HEK293T (cell line): ENCODE measurements at places on chromosomes 7 and 10.
A peak's percentile ranks its signal among the peaks of the same experiment; 100 is the strongest.

GRCh38 chr10:73644767-73645166 lies 3.5 kb upstream of the MYOZ1 start:
- no peak for DNase-seq

- DNase-seq: no peak
Observed at GRCh38 chr7:102819151-102819550, 70.4 kb downstream of the FAM185A start.

DNA sequence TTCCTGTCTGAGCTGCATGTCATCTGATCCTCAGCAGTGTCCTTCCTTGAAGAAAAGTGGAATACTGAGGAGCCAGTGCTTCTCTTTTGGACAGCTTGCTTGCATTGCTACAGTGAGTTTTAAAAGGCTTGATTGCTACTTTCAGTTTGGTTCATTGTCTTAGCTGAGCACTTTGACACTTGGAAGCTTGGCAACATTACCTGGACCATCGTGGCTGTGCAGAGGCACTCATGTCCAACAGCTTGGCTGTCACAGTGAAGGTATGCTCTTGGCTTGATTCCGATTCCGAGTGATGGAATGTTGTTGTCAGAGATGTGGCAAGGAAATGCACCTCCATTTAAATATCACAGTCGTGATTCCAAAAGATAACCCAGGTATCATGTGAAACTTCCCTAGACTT lies 102.4 kb downstream of the FAS start:
- no peak for DNase-seq

DNA sequence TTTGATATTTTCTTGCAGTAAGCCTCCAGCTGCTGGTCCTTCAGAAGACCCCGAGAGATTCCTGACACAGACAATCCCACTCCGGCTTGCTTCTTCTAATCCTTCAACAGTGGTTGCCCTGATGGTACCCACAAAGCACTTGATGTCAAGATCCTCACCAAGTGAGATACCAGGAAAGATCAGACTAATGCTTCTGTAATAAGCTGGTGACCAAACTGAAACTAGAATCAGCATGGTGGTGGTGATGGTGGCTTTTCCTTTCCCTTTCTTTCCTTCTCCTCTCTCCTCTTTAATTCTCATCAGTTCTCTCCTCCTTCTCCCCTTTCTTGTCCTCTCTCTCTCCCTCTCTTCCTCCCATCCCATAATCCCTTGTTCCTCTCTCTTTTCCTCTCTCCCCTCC lies 25.8 kb upstream of the CASD1 start:
- DNase-seq: no peak

- no peak for DNase-seq
Observed at GRCh38 chr7:149637911-149638565, 135.3 kb downstream of the ZNF467 start.

DNA sequence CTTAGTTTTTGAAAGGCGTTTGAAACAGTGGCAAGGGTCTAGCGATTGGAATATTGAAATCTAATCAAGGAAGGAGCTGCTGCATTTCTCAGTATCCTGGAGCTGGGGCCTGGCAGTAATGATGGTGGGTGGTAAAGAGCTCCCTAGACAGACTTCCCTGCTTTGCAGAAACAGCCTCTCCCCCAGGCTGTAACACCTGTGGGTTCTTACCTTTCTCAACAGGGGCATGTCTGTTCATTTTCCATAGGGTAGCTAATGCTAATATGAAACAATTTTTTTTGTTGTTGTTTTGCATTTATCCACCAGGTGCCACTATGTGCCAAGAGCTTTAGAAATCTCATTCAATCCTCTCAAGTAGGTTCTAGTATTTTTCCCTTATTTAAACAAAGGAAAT lies 345.5 kb downstream of the REEP3 start:
- DNase-seq: peak; percentile 22

DNA sequence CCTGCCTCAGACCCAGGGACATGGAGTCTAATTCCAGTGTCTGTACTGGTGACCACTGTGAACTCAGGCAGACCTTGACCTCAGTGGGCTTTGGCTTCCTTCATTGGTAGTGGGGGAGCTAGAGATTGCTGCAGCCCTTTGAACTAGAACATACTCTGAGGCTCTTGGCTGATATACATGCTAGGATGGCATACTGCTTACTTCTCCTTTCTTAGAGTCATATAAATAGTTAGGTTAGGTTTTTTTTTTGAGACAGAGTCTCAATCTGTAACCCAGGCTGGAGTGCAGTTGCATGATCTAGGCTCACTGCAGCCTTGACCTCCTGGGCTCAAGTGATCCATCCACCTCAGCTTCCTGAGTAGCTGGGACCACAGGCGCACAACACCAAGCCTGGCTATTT lies 49.7 kb downstream of the TMEM178B start:
- DNase-seq: no peak

DNA sequence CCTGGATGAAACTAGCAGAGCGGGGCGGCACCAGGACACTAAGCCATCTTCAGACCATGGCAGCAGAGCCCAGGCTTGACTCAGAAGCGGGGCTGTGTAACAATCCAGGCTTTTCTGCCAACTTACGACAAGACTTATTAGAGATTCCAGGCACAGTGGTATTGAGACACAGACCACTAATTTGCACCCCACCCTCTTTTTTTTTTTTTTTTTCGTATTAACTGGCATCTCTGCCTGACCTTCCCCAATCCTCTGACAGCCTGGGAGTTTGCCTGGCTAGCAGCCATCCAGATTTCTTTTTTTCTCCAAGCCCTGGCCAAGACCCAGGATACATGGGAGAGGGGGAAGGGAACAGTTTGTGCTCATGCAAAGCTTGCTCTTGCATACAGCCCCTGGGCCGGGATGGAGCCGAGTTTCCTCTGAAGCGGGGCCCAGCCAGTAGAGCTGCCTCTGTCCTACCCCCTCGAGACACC lies 182.4 kb downstream of the PLXNA4 start:
- DNase-seq: no peak

DNA sequence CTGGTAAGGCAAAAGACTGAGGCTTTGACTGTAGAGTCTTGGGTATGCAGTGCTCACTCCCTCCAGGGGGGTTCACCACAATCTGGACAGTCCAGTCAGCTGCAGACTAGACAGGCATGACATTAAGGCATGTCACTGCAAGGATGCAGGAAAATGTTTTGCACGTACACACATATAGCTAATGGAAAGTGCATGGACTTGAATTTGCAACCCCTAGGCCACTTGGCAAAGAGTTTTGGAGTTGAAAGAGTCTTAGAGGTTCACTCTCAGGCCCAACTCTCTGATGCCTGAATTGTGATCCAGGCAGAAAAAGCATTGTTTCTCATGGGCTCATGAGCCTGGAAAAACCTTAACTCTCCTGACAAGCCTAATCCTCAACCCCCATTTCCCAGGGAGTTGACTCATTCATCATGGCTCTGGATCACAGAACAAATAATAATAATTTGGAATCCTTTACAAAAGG lies 51.9 kb downstream of the LAMB4 start:
- no peak for DNase-seq
